ENCODE measurements at places on chromosomes 12 and 14.

DNA sequence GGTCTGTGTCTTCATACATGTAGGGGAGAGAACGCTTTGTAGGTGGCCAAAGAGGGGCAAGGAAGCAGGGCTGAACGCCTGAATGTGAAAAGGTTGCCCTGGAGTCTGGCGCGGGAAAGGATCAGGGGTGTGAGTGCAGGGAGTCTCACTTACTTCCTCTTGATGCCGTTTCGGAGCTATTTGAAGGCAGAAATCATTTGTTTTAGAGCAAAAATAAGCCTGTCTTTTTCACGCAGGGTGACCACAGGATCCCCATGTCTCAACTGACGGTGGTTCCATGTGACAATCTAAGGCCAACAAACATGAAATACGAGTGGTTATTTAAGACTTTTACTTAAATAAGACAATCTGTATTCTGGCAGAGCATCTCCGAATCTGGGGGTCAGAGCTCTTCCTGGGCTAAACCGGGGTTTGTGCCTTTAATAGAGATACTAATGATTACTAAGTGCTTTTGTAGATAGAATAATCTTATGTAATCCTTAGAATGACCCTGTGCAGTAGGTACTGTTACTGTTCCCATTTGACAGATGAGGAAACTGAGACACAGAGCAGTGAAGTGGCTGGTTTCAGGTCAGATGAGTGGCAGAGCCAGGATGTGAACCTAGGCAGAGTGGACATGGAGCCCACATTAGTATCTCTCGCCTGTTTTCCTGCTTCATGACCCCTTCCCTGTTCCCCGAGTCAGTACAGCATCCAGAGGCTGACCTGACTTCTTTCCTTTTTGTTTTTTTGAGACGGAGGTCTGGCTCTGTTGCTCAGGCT, 1.9 kb downstream of the BRI3BP start:
- DNase-seq, result no peak

DNA sequence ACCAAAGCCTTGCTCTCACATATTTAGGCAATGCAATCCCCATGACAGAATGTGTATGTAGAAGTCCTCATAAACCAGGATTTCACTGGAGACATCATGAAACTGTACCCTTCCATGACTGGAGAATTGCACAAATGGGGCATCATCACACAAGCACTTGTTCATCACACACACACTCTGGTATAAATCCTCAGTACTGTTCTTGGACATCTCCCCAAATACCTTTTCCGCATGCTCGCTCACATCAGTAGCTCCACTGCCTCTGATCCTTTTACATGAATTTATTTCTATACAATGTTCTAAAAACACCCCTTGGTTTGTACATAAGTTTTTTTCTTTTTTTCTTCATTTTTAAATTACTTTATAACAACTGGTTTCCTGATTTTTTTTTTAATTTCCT, 3.3 kb upstream of the ING4 start:
- DNase-seq, result no peak

GRCh38 chr14:55160989-55161388, 30.4 kb downstream of the DLGAP5 start:
- no peak for DNase-seq

DNA sequence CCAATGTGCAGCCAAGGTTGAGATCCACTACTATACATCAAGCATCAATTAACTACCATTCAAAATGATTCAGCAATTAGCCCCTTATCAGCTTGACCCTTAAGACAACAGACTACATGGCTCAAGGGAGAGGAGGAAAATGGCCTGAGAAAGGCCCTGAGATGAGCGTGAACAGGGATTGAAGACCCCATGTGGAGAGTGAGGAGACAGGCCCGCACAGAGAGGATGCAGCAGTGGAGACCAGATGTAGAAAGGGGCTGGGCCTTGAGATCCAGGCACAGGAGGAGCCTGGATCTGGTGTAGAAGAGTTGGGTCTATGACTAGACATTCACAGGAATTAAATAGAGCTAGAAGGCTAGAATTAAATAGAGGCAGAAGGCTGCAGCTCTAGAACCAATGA, 229.1 kb downstream of the MON2 start:
- DNase-seq, result no peak

DNA sequence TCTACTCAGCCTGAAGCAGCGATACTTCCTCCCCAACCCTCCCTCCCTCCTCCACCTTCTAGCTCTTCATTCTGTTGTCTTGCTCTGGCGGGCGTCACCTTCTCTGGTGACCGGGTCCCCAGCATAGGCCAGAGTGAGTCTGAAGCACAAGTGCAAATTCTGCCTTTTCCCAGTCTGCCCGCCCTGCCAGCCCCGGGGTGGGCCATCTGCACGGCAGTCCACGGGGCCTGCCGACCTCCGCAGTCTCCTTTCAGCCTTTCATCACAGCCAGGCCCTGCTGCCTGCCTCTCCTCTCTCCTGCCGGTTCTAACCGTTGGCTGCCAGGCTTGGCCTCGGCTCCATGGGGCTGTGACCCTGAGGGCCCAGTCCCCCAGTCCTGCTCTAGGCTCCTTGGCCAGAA, 58.7 kb downstream of the TESC start:
- DNase-seq, result no peak

GRCh38 chr12:109764776-109765445, 51.3 kb downstream of the FAM222A start:
- no peak for DNase-seq

GRCh38 chr12:49332891-49333371, 4.1 kb downstream of the C1QL4 start:
- no peak for DNase-seq

DNA sequence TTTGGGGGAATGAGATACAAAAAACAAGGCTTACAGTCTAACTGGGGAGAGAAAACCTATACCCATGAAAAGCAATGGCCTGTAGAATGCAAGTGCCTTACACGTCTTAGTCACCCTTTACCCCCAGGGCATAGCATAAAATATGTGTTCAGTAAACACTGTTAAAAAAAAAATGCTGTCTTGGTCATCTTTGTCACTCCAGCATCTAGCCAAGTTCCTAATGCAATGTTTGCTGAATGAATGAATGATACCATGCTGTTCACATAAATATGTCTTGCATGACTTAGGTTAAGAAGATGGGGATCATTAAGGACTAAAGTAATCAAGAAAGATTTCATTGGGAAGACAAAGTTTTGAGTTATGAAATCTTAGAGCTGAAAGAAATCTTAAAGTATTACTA, 38.5 kb downstream of the PPP2R5E start:
- DNase-seq, result no peak

- DNase-seq, result no peak
Observed at GRCh38 chr12:70854138-70854537, 66.4 kb downstream of the PTPRR start.

DNA sequence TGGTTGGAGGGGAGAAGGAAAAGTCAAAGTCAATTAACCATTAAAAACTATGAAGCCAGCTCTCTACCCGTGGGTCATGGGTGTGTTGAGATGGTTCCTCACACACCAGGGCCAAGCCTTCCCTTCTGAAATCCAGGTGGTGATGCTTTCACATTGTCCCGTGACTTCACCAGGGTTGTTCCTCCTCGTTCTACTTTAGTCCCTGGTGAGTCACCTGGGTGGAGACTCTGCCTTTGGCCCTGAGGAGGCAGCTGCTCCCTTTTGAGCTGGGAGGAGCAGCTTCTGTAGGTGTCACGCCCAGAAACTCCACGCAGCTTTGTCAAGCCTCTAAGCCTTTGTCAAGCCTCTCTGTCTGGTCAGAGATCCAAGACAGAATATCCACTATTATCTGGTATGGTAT, 348.3 kb downstream of the BMP4 start:
- DNase-seq, result no peak

DNA sequence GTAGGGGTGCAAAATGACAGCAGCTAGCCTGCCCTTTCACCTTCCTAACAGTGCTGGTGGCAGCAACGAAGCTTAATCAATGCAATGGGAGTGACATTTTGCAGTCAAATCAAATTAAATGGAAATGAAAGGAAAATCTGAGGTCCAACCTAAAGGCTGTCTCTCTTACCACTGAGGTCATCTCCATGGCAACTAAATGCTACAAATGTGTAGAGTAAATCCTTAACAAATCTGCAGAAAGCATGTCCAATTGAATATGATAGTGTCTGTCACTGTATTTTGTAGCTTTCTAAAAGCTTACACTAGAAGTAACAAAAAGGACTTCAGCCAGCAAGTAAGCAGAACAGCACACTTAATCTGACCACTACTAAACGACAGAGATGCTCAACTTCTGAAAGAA, 488.8 kb downstream of the BCAT1 start:
- DNase-seq, result no peak

GRCh38 chr14:44030831-44031383, 476.2 kb downstream of the FSCB start:
- DNase-seq, result no peak

- no peak for DNase-seq
Observed at GRCh38 chr12:83826112-83826511, 1086.5 kb downstream of the SLC6A15 start.

- DNase-seq, result no peak
Observed at GRCh38 chr14:19823178-19823577, 19.6 kb downstream of the OR4N2 start.

DNA sequence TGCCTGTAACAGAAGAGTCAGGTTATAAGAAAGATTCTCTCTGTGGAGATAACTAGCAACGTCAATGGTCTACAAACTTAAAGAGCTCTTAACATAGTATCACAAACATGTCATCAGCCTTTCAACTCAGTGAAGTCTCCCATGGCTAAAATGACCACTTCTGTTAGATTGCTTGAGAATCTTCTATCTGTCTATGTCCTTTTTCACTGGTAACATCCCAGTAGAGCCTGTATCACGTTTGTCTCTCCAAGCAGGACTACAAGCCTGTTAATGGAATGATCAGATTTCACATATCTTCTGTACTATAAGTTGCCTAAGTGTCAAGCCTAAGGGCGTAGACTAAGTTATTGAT, 50.7 kb downstream of the SLC2A13 start:
- no peak for DNase-seq

DNA sequence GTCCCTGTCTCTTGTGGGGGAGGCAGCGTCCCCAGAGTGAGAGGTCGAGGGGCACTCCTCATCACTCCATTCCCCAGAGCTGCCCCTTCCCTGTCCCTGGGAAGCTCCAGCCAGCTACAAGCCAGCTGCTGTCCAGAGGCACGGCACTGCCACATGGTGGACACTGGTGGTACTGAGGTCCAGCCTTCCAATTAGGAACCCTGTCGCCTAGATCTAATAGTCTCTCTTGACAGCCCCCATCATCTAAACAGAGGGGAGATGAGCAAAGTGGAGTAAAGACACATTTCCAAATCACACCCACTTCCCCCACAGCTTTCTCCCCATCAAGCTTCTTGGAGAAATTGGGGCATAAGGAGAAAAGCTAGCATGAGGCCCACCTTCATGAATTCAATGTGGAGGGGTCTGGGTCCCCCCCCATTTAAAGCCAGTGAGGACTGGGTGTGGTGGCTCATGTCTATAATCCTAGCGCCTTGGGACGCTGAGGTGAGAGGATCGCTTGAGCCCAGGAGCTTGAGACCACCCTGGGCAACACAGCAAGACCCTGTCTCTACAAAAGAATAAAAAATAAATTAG, 2.1 kb upstream of the INHBE start:
- peak; percentile 39 for DNase-seq

DNA sequence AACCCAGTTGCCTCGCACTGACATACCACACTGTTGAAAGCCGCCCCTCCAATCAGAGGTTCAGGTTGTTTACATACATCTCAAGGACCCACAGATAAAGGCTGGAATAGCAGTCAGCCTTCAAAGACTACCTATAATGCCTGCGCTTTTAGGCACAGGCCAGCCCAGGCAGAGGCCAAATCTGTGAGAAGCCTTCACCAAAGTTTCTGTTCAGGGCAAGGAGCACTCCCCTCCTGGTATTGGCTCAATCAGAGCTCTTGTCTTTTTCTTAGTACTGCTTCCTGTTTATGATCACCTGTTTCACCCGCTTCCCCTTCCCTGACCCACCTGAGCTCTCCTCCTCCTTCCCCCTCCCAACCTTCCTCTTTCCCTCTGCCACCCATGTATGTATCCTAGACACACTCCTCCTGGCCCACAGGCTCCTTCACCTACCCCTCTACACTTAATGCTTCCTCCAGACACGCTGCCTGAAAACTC, 34.8 kb downstream of the DUSP16 start:
- no peak for DNase-seq

DNA sequence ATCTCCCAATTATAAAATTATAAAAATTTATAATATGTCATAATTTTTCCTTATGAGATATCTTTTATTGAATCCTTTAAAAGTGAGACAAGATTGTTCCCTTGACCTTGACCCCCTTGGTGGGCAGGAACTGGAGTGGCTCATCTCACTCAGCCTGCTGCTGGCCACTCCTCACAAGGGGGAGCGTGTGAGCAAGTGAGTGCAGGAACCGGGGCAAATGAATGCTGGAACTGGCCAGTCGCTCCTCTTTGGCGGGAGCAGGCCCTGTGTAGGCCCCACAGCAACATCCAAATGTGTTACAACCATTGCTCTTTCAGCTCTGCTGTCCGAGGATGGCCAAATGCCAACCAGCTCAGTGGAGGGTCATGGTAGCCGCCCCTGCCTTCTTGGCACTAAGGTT, 178.8 kb downstream of the ETNK1 start:
- no peak for DNase-seq

- no peak for DNase-seq
Observed at GRCh38 chr12:34625116-34625515, 602.8 kb downstream of the ALG10 start.

DNA sequence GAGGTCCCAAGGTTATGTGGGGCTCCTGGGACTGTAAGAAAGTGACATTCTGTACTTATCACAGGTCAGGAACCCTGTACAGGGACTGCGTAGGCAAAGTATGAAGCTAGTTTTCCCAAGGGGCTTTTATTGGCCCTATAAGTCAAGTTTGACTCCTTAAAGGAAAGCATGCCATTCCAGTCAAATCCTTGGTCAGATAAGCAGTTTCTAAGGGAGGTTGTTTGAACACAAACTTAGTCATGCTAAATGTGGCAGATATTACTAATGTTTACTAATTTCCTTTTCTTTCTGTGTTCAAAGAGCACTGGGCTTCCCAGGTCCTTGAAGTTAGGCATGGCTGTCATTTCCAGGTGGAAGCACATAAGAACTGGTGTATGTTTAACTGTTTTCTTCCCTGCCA, 472.4 kb downstream of the ATP23 start:
- no peak for DNase-seq

DNA sequence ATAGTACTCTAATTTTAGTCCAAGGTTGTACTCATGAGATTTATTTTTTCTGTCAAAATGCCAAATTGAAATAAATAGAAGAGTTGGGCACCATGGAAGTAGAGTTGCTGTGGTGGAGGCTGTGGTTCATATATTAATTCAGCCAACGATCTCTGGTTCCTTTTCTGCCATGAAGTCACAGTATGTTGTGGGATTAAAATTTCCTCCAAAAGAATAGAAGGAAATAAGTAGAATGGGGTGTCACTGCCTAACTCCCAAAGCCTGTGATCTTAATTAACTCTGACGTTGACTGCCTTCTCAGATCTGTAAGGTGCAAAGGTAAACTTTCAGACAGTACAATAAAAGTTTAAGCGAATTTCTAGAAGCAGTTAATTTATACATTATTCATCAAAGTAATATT, 37.6 kb upstream of the FBXO34 start:
- no peak for DNase-seq

DNA sequence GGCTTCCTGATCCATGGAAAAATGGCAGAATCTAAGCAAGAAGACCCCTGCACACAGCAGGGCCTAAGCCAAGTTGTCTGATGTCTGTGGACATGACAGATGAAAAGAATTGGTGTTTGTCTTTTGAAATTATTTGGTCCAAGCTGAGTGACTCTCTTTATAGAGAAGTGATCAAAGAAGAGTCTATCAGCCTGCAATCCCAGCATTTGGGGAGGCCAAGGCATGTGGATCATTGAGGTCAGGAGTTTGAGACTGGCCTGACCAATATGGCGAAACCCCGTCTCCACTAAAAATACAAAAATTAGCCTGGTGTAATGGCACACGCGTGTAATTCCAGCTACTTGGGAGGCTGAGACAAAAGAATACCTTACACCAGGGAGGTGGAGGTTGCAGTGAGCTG, 64.8 kb upstream of the TUNAR start:
- no peak for DNase-seq
